Colonic mucosa (tissue), 4 donors: ENCODE measurements at places on chromosomes 12 and 14. TPM values are rescaled to one million over a fixed set of nuclear protein-coding genes. Genes with fewer than 3 reads are reported as not detected.

The SYCP3 gene
- total RNA-seq, result not detected

The RHOJ gene
- total RNA-seq, result 3.0 TPM

The CACNA2D4 gene
- total RNA-seq, result 3.7 TPM

The CPNE6 gene
- total RNA-seq, result not detected

The CLEC7A gene
- total RNA-seq, result 1.1 TPM

The RND1 gene
- total RNA-seq, result 3.4 TPM

The C1S gene
- 97.2 TPM for total RNA-seq
